ENCODE measurements at places on chromosomes 6 and 20.

- no peak for DNase-seq
Measured at GRCh38 chr20:34260208-34260942, 19.2 kb downstream of the ASIP start.

GRCh38 chr6:63418741-63419140, 99.0 kb upstream of the LGSN start:
- DNase-seq = no peak

DNA sequence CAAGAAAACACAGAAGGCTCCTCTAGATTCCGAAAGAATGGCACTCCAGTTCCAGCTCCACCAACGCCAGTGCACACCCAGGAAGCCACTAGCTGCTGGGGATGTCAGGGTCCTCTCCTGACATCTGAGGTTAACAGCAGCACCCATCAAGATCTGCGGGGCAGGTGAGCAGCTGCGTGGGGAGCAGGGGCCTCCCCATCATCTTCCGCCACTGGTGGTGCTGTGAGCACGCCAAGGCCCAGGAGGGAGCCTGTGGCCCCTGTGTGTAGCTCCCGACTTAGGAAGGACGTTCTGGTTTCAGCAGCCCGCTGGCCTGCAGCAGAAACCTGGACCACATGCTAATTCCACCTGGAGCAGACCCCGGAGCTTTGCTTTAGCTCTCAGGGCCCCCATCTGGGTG, 386.2 kb downstream of the TAF4 start:
- no peak for DNase-seq

GRCh38 chr6:121780325-121781321, 345.2 kb downstream of the GJA1 start:
- no peak for DNase-seq

- DNase-seq = no peak
Measured at GRCh38 chr6:166153966-166154365, 13.7 kb downstream of the TBXT start.

- no peak for DNase-seq
Measured at GRCh38 chr6:158287047-158287446, 25.2 kb upstream of the TULP4 start.

DNA sequence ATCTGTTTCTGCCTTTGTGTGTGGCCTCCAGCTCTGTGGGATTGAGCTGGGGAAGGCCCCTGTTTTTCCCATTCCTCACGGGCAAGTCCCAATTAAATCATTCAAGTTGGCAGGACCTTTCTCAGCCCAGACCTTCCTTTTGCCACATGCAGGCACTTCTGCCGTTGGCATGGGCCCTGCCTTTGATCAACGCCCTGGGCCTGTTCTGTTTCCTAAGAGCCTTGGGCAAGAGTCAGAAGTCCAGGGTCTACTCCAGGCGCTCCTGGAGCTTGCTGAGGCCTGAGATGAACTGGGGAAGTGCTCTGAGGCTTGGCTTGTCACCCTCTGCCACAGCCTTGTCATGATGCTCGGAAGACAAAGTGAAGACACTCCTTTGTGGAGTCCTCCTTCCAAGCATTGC, 7.1 kb downstream of the IP6K3 start:
- DNase-seq = no peak

DNA sequence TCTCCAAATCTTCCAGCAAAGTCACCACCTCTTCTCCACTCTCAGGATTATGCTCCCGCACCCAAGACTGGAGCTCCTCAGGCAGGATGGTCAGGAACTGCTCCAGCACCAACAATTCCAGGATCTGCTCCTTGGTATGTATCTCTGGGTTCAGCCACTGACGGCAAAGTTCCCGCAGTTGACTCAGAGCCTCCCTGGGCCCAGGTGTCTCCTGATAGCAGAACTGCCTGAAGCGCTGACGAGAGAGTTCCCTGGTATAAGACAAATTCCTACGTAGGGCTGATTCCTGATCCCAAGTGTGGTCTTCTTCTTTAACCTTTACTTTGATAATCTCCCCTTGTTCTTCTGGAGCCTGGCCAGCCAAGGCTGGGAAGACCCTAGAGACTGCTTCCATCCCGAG, 60.6 kb downstream of the GPX5 start:
- DNase-seq = no peak

- no peak for DNase-seq
Measured at GRCh38 chr20:33532753-33533459, 43.0 kb downstream of the CBFA2T2 start.

GRCh38 chr6:71033890-71034289, 77.0 kb upstream of the B3GAT2 start:
- no peak for DNase-seq

- no peak for DNase-seq
Measured at GRCh38 chr6:56291302-56291917, 44.0 kb upstream of the COL21A1 start.

- no peak for DNase-seq
Measured at GRCh38 chr6:25874822-25875562, 949 bp upstream of the SLC17A3 start.

DNA sequence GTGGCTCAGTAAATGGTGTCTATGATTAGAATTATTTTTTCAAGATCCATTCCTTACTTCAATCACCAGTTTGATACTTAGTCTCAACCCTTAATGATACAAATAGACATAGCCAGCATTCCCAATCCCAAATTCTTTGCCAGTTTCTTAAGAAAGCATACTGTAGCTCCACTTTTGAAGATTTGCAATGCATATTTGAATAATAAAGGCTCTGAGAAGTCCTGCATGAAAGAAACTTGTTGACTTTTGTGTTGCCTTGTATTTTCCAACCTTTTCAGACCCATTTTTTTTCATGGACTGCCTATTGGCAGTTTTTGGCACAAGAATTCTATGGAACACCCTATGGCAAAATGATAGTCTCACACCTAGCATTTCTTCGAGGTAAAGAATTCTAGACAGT, 215.6 kb upstream of the CHD6 start:
- no peak for DNase-seq

GRCh38 chr6:119484598-119484997, 135.0 kb upstream of the MAN1A1 start:
- no peak for DNase-seq

- no peak for DNase-seq
Measured at GRCh38 chr6:131353876-131354275, 218.6 kb downstream of the AKAP7 start.

DNA sequence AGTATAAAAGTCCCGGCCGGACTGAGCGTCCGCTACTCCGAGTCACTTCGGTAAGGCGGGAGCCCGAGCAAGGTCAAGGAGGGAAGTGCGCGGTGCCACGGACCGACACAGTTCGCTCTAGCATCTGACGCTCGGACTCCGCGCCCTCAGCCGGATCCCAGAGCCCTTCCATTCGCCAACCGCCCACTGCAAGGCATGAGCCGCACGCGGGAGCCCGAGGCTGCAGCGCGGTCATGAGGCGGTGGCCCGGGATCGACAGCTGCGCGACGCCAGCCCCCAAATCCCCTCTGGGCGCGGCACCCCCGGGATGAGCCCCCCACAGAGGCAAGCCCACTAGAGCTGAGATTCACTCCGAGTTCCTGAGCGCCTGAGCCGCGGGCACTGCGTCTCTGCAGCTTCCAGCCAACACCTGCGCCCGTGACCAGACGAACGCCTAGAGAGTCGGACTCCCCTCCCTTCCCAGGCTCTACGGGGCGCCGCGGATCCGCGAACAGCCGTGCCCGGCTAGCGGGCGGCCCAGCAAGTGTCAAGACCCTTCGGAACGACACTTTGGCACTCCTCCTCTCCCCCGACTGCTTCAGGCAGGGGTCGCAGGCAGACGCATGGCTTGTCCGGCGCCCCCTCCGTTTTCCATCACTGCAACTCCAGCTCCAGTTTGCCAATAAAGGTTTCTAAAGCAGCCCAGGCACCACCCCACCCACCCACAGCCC, 725 bp upstream of the ISM1 start:
- DNase-seq = peak; percentile 26

GRCh38 chr6:45818655-45819054, 197.0 kb downstream of the CLIC5 start:
- no peak for DNase-seq

DNA sequence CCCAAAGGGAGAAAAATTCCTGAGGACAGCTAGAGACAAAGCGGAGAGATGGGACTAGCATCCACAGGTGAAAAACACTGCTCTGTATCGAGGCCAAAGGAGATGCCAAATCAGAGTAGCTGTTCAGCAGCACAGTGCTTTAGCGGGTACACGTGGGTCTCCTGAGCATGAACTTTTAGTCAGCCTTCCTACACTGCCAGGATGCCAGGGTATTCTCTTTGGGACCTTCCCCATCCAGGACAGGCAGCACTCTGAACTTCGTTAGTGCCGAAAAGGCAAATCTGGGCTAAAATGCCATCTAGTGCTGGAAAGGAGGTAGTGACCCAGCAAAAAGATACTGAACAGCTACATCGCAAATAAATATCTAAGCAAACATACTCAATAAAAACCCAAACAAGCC, 64.9 kb downstream of the C6orf58 start:
- DNase-seq = no peak

GRCh38 chr6:90294614-90294988, 2.0 kb downstream of the BACH2 start:
- DNase-seq = peak; percentile 60

DNA sequence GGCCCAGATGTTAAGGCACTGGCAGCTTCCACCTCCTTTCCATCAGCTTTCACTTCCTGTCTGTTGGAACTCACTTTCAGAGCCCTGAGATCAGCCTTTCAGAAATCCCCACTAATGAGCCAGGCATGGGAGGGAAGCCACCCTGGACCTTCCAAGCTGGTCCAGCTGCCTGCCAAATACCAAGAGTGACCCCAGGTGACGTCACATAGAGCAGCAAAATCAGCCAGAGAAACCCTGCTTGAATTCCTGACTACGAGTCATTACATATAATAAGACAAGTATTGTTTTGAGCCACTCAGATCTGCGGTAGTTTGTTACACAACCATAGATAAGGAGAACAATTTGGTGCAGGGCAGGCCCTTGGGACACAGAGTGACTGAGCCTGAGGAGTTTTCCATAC, 556.0 kb upstream of the JAG1 start:
- no peak for DNase-seq

DNA sequence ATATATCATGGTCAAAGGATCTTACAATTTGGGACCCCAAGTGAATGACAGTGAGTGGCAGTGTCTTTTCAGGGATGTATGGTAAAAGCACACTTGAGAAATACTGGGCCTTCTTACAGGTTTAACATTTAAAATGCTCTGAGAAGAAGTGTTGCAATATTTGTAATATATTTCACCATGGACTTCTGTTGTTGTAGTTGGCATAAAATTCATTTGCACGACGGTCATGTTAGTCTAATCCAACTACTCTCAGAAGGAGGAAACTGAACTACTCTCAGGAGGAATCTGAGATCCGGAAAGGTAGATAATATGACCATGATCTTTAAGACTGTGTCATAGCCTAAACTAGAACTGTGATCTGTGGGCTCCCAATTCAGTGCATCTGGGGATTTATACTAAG, 700.1 kb downstream of the HDGFL1 start:
- no peak for DNase-seq

GRCh38 chr6:139944976-139945375, 570.5 kb upstream of the CITED2 start:
- DNase-seq = no peak

DNA sequence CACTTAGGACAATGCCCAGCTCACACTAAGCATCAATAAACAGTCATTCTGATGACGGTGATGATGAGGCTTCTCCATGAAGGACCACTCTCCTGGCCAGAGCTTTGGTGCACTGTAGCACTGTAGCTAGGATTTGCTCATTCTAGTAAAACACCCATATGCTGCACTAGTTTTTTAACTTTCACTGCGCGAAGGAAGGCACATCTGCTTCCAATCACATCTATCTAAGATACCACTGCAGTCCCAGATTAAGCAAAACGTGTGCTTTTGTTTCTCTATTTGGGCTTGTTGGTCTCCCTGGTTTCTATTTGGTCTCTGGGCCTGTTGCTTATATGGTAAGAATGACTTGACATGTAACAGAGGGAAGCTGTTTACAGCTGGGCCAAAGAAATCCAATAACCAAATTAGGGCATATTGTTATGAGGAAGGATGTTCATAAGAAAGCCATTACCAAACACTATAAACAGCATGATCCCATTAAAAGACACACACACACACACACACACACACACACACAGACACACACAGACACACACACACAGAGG, 62.4 kb downstream of the FAM229B start:
- no peak for DNase-seq

DNA sequence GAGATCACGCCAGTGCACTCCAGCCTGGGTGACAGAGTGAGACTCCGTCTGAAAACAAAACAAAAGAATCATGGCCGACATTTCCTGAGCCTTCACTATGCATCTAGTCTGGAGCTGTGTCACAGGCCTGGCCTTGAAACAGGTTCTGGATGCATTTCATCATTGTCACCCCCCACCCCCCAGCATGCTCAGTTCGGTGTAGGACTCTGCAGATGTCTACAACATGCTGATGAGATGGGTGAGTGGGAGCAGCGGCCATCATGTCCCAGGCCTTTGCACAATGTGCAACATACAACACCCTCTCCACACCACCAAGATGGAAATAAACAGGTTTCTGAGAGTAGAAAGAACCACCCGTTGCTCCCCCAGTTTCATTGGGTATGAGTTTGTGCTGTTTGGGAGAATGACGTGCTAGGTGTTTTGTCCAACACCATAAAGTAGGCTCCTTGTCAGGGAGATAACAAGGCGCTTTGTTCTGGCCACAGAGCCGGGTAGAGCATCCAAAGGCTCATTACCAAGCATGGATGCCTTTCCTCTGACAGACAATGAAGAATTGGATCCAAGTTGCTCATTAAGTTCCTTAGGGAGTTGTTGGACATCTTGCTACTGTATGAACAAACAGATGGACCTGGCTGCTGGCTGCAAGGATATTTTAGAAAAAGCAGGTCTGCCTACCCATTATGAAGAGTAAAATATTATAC, 22.1 kb downstream of the SNHG17 start:
- no peak for DNase-seq

DNA sequence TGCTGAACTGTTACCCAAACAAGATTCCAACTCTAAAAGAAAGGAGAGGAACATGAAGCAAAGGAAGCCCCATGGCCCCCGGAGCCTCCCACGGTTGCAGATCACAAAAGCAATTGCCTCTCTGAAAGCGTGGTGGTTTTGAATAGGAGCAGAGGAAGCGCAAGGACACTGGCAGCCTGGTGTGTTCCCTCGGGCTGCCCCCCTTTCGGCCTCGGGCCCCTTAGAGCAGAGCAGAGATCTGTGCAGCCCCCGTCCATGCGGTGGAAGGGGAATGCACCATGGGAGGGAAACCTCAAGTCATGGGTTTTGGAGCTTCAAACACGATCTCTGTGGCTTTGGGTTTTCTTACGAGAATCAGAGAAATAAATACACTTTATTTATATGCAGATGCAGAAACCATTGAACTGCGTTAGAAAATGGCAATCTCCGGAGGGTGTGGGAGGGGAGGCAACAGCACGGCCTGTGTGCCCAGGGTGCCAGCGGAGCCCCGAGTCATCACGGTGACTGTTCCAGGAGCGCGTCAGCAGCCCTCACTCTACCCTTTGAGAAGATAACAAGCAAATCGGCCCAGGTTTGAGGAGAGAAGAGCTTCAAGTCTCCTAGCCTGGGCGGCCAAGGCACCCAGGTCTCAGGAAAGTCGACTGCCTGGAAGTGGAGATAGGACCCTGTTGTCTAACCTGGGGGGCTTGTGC, 20.5 kb downstream of the FOXF2 start:
- DNase-seq = no peak

All from activated CD4-positive, alpha-beta T cell treated with anti-CD3 and anti-CD28 coated beads, Interleukin-2, amount 50 U/mL, for 1 hour (primary cell).